ENCODE measurements at places on chromosomes 5 and 9. TPM values are rescaled to one million over a fixed set of nuclear protein-coding genes. Genes with fewer than 3 reads are reported as not detected.
A peak's percentile ranks its signal among the peaks of the same experiment; 100 is the strongest.

DNA sequence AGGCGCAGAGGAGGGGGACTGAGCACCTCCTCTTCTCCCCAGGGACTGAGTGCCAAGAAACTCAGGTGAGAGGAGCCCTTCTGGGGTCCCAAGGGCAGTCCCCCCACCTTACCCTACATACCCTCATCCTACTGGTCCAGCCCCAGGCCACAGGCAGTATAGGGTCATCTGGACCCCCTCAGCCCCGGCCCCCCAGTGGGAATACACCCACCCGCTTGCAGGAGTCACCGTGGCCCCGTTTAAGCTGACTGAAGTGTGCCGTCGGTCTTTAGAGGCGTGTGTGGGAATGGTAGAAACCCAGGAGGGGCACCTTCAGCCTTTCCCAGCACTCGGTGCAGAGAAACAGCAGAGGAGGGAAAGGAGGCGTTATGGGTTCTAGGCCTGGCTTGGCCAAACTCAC, 30.8 kb downstream of the COL15A1 start:
- no peak for DNase-seq

CER1 gene
- not detected for total RNA-seq

GRCh38 chr5:34978681-34979080, 49.3 kb downstream of the DNAJC21 start:
- no peak for DNase-seq

PCDHGB5 gene
- 11.3 TPM for total RNA-seq

DNA sequence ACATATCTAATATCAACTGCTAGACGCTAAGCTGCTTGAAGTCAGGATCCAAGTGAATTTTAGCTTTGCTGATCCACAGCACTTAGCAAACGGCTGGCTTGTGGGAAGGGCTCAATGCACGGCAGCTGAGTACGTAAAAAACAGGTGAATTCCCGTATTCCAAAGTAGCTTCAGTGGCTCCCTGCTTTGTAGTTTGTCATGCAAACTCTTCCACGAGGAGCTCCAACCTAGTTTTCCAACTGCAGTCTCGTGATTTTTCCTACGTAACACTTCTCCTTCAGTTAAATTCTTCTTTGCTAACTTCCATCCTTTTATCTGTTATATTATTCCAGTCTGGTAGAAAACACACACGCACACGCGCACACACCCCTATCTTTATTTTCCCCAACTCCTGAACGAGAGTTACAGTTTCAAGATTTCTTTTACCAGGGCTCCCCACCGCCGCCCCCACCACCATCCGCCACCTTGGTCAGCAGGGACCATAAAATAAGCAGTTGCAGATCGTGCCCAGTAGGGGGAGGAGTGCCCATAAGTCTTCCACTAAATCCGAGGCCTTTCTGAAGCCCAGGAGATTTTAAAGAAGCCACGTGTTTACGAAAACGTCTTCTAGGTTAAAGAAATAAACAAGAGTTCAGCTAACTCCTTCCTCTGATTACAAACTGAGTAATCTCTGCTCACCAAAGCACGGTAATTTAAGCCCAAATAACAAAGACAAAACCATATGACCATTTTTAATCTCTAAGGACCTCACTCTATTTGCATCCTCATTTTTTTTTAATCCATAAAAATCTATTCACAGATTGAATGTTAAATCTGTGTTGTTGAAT, 34.8 kb upstream of the TRIO start:
- peak; percentile 73 for DNase-seq

INSL6 gene
- total RNA-seq = not detected

- DNase-seq = no peak
These were observed 300.8 kb upstream of the PANK3 start for GRCh38 chr5:168879929-168880328.

GRCh38 chr9:87603854-87604490, 106.3 kb downstream of the DAPK1 start:
- DNase-seq = no peak

- no peak for DNase-seq
These were observed 19.8 kb upstream of the NFIL3 start for GRCh38 chr9:91443321-91443993.

MAP1B gene
- 116 TPM for total RNA-seq

DNA sequence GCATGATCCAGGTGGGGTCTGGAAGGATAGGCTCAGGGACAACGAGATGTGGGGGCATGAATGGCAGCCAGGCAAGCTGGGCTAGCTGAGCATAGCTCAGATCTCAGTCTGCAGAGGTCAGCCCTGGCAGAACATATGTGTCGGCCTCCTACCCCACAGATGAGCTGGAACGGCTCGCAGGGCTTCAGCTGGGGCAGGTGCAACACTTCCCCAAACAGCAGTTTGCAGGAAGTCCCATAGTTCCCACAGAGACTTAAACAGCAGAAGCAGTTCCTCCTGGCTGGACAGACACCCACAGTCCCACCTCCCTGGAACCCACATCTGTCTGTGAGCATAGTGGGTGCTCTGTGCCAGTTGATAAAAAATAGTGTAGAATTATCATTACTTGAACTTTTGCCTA, 404.6 kb downstream of the GADD45G start:
- no peak for DNase-seq

DNA sequence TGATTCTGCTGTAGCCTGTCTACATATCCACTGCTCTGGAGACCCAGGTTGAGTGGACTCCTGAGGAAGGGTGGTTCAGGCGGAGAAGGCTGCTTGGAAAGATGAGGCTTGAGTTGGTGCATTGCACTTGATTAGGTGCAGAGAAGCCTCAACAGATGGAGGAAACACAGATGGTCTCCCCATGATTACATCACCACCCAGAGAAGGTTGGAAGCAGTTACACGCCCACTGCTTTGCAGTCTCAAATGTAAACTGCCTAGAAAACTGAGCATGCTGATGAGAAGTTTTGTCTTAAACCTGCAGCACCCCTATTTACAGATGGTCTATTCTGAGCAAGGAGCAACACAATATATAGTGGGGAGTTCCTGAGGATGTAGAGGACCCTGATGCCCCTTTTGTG, 266.6 kb downstream of the PIK3R1 start:
- DNase-seq = peak; percentile 27

DNA sequence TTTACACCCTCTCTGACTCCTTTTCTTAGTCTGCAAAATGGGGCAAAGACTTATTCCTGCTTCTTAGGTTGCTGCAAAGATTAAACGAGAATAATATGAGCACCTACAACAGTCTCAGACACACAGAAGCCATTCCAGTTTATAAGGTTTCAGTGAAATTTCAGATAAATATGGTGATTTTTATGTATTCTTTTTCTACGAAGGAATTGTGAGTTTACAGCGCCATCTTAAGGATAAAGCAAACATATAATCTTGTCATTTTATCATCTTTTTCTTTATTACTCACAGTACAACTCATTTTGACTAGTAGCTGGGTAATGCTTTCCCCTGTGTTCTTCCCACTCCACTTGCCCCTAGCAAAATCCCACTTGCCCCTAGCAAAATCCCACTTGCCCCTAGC, 29.2 kb upstream of the SMC5 start:
- peak; percentile 62 for DNase-seq

GRCh38 chr9:104906441-104907277, 21.3 kb downstream of the ABCA1 start:
- DNase-seq = no peak

DNA sequence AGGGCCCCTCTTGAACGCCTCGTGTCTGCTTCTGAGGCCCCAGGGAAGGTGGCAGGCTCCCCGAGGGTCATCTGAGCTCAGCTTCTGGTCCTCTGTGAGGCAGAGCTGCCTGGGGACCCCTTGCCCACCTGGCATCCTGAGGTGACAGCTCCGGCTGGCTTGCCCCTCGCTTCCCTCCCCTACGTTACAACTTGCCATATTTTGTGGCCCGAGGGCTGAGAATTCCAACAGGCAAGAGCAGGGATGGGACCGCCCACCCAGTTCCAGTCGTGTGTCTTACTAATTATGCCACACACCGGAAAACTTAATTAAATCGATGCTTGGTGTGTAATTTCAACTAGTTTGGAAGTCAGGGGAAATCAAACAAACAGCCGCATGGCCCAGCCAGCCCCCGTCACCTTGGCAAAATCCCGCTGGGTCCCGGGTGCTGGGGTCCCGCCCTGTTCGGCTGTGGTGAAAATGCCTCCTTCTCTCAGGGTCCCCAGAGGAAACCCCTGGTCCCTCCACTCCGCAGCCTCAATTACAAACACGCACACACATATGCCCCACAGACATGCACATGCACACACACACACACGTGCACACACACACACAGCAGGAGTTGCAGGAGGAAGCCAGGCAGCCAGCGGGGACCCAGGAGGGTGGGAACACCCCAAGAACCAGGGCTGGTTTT, 221.0 kb upstream of the IER5L start:
- DNase-seq = no peak

GRCh38 chr5:116454417-116454927, 120.2 kb downstream of the SEMA6A start:
- peak; percentile 74 for DNase-seq

- no peak for DNase-seq
These were observed 52.5 kb downstream of the TRIP13 start for GRCh38 chr5:944992-945685.

ACOT12 gene
- total RNA-seq = not detected

GRCh38 chr9:70297141-70297540, 38.4 kb downstream of the SMC5 start:
- no peak for DNase-seq

GRCh38 chr5:16886366-16886736, 49.7 kb downstream of the MYO10 start:
- DNase-seq = peak; percentile 61

DNA sequence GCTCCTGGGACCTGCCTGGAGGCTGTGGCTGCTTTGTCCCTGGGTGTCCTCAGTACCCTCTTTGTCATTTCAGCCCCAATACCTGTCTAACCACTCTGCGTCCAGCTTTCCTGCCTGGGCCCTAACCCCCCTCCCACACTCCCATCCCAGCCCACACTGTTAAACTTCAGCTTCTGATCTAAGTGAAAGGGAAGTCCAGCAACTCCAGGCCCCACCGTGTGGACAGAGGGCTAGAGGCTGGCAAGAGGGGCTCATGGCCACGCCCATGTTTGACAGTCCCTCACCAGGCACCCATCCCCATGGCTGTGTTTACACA, 56.3 kb downstream of the SEMA4D start:
- DNase-seq = no peak

DNA sequence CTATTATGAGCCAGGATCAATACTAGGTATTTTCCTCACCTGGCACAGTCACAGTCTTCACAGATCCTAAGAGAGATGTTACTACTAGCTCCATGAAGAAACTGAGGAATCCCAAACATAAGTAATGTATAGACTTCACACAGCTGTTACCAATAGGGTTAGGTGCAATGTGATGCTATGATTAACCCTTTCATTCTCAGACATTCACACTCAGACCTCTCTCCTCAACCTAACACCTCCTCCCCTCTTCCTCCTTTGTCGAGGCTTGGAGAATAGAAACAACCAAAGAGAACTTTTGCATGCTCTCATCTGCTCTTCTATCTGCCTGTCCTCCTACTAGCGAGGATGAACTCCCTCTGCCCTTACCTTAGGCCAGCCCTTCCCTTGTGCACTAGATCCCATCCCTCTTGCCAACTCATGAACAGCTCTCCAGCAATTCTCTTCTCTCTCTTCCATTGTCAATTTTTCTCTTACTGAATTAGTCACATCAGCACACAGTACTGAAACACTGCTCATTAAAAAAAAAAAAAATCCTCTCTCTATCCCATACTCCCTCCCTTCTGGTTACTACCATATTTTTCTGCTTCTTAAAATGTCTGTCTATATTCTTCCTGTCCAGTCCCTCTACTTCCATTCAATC, 47.7 kb downstream of the MAPKAP1 start:
- DNase-seq = no peak

Measured in tongue (tissue), 3 donors.